ENCODE measurements at places on chromosomes 3 and 15. TPM values are rescaled to one million over a fixed set of nuclear protein-coding genes. Genes with fewer than 3 reads are reported as not detected.

MB21D2 gene
- 16.1 TPM for total RNA-seq

LMAN1L gene
- total RNA-seq: not detected

TIMP4 gene
- total RNA-seq: 21.3 TPM

SYNPR gene
- not detected for total RNA-seq

PPCDC gene
- total RNA-seq: 23.7 TPM

SPINK8 gene
- not detected for total RNA-seq

GPR27 gene
- not detected for total RNA-seq

TJP1 gene
- total RNA-seq: 78.3 TPM

POTEB2 gene
- total RNA-seq: not detected

TRPC1 gene
- 7.3 TPM for total RNA-seq

MESP2 gene
- total RNA-seq: under 0.01 TPM

GOLGA8T gene
- total RNA-seq: not detected

Measured in myometrial cell (primary cell).